ENCODE measurements at places on chromosomes 7 and 10.
A peak's percentile ranks its signal among the peaks of the same experiment; 100 is the strongest.

GRCh38 chr7:132855901-132856300 lies 226.0 kb downstream of the CHCHD3 start:
- no peak for DNase-seq

- DNase-seq, result no peak
These were observed 757 bp downstream of the ANKIB1 start for GRCh38 chr7:92246360-92247101.

- no peak for DNase-seq
These were observed 1.0 kb upstream of the PBLD start for GRCh38 chr10:68333440-68334431.

GRCh38 chr7:139703487-139704307 lies 74.1 kb downstream of the HIPK2 start:
- DNase-seq, result no peak

DNA sequence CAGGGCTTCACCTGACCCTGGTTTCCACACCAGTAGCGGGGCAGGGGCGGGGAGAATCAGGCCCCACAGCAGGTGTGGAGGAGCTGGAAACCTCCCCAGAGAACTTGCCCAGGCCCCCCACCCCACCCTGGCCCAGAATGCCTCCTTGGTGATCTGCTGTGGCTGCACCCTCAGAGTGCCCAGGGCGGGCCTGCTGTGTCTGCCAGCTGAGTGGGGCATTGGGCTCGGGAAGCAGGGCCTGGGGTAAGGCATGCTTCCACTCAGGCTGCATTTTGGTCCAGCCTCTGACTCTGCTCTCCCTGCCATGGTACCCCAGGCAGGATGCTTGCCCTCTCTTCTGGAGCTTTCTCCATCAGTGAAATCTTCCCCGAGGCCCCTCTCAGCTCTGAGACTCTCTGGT lies 1.1 kb upstream of the CRHR2 start:
- no peak for DNase-seq

DNA sequence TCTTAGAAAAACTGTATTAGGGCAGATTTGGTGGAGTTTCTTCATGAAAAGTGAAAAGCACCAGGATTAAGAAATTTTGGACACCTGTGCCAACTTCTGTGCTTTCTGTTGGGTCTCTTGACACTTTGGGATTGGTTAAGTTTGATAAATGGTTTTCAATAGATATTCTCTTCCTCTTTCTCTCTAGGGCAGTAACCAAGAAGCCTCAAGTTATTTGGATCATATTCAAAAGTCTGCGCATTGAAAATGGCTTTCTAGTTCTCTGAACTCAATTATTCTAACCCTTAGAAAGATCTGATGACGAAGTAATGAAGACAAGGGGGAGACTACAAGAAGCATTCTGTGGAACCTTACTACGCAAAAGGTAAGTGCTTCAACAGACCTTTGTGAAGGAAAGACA lies 144.0 kb upstream of the CCDC6 start:
- DNase-seq, result no peak

DNA sequence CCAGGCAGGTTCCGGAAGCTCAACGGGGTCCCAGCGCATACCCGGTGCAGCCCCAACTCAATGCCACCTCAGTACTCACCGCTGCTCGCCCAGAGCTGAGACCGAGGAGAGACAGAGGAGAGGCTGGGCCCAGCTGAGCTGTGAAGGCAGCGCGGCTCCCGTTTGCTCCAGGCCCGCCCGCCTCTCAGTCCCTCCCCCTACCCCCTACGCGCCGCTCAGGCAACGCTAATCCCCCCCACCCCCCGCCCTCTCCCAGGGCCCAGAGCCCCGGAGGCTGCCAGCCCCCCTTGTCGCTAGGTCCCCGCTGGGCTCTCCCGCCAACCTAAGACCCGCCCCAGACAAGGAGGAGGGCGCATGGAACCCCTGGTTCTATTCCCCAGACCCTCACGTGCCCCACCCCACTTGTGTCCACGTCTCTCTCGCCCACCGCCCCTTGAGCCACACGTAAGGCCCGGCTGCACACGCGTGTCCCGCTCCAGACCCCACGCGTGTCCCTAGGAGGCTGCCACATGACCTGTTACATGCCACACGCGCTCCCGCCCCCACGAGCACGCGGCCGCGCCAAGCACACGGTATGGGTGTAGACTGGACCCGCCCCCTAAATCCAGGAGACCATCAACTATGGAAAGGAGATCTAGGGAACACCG lies at the start of gene PSD:
PSD (minus strand) TSS at position 164 of the 647 bp plus-strand sequence. CDS start 1,747 bp downstream, outside the sequence.
- peak; percentile 11 for DNase-seq

DNA sequence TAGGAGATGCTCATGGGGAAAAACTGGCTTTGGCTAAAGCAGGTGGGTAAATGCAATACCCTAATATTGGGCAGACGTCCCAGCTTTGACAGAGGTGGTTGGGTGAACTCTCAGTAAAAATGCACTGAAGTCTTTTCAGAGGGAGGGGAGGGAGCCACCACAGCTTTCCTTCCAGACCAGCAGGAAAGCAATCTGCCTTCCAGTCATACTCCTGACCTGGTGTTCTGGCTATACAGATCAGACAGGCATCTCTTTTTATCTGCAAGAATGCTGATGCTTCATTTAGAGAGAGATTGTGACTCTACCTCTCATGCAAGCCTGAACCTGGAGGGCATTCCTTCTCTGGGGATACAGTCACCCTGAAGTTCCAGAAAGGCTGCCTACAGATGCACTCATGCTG lies 52.6 kb upstream of the ICA1 start:
- no peak for DNase-seq

DNA sequence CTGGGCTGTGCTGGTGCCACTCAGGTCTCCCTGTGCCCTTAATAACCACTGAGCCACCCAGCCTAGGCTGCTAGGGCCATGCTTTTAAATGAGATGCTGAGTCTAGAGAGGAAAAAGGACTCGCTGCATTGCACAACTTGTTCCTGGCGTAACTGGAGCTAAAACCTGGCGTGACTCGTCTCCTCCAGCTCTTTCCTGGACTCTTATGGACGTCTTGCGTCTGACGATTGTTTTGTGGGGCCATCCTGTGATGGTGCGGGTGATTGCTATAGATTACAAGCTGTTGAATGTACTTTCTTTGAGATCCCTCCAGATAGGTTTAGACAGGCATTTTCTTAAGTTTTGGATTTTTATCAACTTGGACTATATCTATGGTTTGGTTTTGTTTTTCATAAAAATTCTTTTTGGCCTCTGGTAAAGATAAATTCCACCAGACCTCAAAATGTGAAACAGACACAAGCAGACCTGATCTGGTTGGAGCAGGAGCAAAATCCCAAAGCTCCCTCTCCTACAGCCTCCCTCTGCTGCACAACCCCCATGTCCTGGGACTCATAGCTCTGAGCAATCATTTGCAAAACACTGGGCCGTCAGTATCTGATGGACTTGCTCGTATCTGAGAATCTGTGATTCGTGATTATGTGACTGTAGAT lies 230.3 kb downstream of the ARHGAP12 start:
- DNase-seq, result no peak

DNA sequence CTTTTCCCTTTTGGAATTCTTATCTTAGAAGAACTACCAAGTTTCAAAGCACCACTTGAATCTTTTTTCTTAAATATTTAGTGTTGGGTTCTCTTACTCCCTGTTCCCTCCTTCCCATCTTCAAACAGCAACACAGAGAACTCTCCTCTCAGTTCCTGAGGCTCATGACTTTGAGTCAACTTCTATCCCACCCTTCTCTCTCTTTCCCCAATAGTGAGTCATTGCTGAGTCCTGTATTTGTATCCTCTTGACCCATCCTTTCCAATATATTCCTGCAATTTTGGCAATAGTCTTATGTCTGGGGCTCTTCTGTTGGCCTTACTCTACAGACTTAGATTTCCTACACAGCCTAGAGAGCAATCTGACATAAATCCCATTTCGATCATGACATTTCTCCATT lies 20.8 kb upstream of the JCAD start:
- DNase-seq, result no peak

DNA sequence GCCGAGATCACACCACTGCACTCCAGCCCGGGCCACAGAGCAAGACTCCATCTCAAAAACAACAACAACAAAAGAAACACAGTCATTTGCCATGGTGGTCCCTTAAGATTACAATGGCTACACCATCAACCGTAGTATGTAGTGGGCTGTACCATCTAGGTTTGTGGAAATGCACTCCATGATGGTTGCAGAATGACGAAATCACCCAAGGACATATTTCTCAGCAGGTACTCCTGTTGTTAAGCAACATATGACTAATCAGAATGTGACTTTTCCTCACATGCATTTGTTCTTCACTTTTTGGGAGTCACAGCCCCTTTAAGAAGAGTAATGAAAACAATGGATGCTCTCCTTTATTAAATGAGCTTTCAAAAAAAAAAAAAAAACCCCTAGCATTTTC lies 11.0 kb downstream of the SVIL start:
- no peak for DNase-seq

- no peak for DNase-seq
These were observed 10.4 kb downstream of the PLXNA4 start for GRCh38 chr7:132565885-132566284.

- DNase-seq, result no peak
These were observed 15.3 kb upstream of the RBM33 start for GRCh38 chr7:155629171-155629570.

DNA sequence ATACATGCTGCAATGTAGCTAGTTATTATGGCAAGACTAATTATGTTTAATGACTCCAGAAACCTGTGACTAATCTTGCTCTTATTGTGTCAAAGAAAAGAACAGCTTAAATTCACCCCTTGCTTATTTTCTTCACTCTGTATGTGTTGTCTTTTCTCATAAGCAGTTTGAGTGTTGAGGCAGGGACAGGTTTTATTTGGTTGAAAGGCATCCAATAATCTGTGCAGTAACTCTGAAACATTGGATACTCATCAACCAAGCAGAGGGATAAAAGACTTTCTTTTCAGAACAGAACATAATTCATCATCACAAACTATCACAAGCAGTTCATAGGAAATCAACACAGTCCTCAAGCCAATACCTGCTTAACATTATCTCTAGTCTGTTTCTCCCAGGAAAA lies 797.6 kb upstream of the MBL2 start:
- no peak for DNase-seq

DNA sequence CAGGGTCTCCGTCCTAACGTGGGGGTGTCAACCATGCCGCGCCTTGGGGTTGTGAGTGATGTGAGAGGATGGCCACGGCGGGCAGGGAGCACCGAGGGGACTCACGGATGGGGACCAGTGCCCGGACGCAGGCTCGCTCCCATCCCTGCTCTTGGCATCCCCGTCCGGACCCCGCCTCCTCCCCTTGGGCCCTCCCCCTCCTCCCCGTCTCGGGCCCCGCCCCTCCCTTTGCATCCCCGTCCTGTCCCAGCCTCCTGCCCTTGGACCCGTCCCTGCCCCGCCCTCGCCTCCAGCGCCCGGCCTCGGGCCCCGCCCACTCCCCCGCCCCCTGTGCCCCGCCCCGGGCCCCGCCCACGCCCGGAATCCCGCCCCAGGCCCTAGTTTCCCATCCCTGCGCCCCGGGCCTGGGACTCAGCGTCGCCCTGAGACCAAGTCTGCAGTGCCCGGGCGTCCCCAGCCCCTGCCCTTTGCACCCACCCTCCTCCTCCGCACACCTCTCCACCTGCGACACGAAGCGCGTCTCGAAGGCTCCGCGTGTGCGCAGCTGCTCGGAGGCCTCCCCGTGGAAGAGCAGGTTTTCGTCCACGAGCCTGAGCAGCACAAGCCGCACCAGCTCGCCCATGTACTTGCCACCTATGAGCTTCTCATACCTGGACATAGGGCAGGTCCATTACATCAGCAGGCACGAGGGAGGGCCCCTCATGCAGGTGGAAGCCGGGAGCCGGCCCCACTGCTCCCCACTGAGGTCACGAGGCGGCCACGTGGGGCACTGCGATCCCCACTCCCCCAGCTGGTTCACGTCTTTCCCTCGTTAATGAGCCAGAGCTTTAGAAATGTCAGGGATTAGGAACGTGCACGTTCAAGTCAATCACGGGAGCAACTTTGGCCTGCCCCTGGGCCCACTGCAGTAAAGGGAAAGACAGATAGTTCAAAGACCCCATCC lies 5.1 kb upstream of the MYL7 start:
- no peak for DNase-seq

GRCh38 chr10:19835952-19836351 lies 19.7 kb downstream of the PLXDC2 start:
- DNase-seq, result no peak

GRCh38 chr10:22321156-22321923 lies 441 bp downstream of the BMI1 start:
- DNase-seq, result peak; percentile 9

GRCh38 chr7:44315301-44315903 lies 10.0 kb downstream of the CAMK2B start:
- DNase-seq, result no peak

- DNase-seq, result peak; percentile 28
These were observed 17.6 kb downstream of the DNAJB12 start for GRCh38 chr10:72337039-72337629.

- no peak for DNase-seq
These were observed 315.5 kb downstream of the RPS24 start for GRCh38 chr10:78349165-78349516.

GRCh38 chr10:112552593-112553110 lies 105.6 kb downstream of the VTI1A start:
- no peak for DNase-seq

All from NCI-H2029 (cell line).